ENCODE measurements at places on chromosomes 3 and 15. TPM values are rescaled to one million over a fixed set of nuclear protein-coding genes. Genes with fewer than 3 reads are reported as not detected.

Gene FBXL22
- 1.4 TPM for total RNA-seq

Gene TP63
- total RNA-seq = under 0.01 TPM

Gene XCR1
- under 0.01 TPM for total RNA-seq

Gene COLQ
- 0.46 TPM for total RNA-seq

Gene CEMIP
- 466 TPM for total RNA-seq

Gene ROPN1
- not detected for total RNA-seq
